ENCODE measurements at places on chromosomes 5 and 9.

DNA sequence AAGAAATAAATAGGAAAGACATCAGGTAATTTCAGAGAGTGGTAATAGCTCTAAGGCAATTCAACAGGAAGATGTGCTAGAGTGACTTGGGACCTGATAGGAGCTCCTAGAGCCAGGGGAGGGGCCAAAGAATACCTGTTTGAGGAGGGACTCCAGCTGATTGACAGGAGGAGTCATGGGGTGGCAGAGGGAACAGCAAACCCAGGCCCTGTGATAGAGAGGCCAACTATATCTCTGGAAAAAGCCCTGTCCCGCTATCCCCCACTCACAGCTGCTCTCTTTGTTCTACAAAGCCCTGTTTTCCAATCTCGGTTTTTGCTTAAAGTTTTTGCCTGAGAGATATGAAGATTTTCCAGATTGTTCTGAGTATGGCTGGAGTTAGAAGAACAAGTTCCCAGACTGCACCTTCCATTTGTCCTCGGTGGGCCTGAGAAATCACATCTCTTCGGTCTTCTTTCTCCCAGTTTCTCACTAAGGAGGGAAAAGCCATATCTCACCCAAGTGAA lies 9.0 kb upstream of the NSD1 start:
- no peak for DNase-seq

- no peak for DNase-seq
Observed at GRCh38 chr9:105065098-105066088, 137.4 kb upstream of the ABCA1 start.

DNA sequence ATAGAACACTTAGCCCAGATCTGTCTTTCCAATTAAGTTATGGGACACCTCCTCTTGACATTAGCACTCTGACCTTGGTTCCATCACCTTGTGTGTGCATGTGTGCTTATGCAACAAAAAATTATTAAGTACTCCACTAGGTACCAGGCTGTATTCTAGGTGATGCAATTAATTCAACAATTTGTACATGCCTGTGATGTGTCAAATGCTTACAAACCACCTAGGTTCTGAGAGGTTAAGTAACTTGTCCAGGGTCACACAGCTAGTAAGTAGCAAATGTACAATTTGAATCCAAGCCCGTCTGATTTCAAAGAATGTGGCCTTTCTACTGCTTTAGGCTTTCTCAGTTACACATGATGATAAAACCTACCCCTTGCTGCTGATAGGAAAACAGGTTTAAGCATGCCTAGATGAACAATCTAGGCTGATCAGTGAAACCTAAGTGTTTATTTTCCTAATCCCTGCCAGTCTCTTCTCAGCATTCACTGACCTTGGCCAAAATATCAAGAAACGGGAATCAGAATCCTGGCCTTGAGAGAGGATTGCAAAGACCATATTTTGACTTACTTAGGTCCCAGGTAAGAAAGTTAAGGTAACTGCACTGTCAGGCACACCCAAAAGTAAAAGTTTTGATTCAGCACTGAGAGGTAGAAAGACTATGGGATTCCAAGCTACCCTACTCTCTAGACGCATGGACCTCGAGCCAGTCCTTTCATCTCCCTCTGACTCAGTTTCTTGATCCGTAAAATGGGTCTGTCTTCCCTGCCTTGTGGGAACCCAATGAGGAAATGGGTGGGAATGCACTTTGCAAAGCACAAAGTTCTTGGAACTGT lies 1.0 kb downstream of the TBC1D2 start:
- no peak for DNase-seq

DNA sequence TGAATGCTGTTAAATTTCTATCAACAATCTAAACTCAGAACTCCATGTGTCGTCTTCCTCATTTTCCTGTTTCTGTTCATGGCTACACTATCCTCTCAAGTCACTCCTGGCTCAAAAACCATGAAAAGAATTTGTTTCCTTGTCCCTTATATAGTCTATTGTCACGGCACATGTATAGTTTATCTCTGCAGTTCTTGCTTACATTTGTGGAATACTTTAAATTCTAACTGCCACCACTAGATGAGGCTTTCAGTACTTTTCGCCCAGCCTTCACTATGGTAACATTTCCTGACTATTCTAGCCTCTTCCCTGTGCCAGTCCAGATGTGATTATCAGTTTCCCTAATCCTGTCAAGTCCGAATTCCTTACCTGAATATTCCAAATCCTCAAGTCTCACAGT lies 34.6 kb downstream of the PKD2L2 start:
- no peak for DNase-seq

GRCh38 chr9:127983847-127984289 lies 3.1 kb upstream of the EEIG1 start:
- no peak for DNase-seq

GRCh38 chr9:87630266-87630665 lies 95.7 kb upstream of the CTSL start:
- DNase-seq = no peak

DNA sequence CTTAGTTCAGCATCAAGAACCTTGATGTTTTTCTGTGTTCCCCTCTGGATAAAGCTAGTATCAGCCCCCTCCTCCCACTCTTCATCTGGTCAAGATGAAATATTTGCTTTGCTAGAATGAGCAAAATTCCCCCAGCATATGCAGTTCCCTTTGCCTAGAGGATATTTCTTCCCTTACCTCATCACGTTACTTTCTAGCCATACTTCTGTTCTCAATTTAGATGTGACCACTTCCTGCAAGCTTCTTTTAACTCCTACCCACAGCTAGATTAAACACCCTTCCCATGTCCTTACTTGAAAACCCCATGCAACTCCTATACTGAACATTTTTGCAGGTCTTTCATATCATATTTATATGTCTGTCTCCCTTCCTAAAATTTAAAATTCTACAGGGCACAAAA lies 178.9 kb upstream of the TUSC1 start:
- DNase-seq = no peak

DNA sequence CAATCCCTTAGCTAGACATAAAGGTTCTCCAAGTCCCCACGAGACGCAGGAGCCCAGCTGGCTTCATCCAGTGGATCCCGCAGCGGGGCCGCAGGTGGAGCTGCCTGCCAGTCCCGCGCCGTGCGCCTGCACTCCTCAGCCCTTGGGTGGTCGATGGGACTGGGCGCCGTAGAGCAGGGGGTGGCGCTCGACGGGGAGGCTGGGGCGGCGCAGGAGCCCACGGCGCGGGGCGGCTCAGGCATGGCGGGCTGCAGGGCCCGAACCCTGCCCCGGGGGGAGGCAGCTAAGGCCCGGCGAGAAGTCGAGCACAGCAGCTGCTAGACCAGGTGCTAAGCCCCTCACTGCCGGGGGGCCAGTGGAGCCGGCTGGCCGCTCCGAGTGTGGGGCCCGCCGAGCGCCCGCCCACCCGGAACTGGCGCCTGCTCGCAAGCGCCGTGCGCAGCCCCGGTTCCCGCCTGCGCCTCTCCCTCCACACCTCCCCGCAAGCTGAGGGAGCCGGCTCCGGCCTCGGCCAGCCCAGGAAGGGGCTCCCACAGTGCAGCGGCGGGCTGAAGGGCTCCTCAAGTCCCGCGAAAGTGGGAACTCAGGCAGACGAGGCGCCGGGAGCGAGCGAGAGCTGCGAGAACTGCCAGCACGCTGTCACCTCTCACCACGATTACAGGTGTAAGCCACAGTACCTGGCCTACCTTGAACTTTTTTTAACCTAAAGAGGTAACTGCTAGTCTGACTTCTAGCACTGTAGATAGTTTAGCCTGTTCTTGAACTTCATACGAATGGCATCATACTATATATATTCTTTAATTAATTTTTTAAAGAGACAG lies 35.5 kb downstream of the PTGS1 start:
- DNase-seq = no peak

GRCh38 chr5:98936948-98937715 lies 8.3 kb upstream of the CHD1 start:
- DNase-seq = no peak

- no peak for DNase-seq
Observed at GRCh38 chr5:159844267-159845121, 71.8 kb upstream of the ADRA1B start.

DNA sequence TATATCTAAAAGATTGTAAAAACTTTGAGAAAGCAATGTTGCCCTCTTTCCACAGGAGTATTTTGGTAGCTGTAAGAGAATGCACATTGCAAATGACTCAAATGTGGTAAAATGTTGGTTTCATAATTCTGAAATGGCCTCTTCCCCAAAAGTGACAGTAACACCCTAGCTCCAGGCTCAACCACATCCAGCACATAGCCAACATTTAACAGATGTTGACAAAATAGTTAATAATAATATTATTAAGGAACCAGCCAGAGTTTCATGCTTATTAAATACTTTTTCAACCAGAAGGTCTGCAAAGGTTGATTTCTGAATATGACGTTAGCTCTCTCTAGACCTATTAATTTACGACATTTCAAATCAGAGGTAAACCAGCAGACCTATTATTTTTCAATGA lies 1.3 kb downstream of the ANXA1 start:
- DNase-seq = no peak
